ENCODE measurements at places on chromosomes 1 and 21.
A peak's percentile ranks its signal among the peaks of the same experiment; 100 is the strongest.

GRCh38 chr1:83967336-83967735, 31.6 kb downstream of the TTLL7 start:
- no peak for DNase-seq

DNA sequence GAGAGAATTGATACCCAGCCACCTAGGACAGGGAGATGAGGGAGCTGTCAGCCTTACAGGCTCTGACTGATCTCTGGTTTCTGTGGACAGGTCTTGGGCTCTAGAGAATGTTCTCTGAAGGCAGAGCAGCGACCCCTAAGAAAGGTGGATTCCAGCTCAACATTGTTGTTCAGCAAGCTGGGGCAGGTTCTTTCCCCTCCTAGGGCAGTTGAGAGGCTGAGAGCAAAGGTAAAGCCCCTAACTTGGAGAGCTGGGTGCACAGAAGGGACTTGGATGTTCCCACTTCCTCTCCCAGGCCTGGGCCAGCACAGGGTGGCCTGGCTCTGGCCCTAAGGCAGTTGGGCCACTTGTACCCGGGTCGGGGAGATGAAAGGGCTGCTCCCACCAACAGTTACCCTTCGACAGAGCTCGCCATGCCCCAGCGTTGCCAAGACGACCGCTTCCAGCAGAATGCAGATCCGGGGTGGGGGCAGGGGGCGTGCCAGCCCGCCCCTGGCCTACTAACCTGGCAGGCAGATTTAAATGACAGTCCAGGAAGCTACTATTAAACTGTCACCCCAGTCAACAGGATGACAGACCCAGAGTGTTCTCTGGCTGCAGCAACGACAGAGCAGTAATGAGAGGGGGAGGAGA, 31.6 kb downstream of the LRP8 start:
- no peak for DNase-seq

- DNase-seq, result peak; percentile 96
Observed at GRCh38 chr1:155909894-155910293, 1.3 kb downstream of the RIT1 start.

GRCh38 chr21:30081506-30081905, 85.1 kb downstream of the CLDN17 start:
- no peak for DNase-seq

GRCh38 chr1:46520063-46520911, 30.7 kb downstream of the DMBX1 start:
- no peak for DNase-seq

- DNase-seq, result no peak
Observed at GRCh38 chr1:25704267-25704691, 87.7 kb downstream of the MAN1C1 start.

DNA sequence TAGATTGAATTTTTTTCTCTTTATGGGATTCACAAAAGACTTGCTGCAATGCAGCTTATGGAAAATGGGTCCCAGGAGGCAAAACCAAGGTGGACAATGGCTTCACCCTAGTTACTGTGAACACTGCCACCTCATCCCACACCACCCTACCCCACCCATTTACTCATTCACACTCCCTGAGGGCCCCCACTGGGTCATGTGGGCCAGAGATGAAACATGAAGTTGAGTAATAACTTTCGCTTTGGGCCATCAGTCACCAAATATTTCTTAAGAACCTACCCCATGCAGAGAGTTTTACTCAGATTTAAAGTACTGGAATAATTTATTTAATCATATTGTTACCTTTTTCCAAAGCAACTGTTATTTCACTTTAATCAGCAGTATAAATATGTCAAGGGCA, 191.8 kb downstream of the TPR start:
- DNase-seq, result peak; percentile 69

DNA sequence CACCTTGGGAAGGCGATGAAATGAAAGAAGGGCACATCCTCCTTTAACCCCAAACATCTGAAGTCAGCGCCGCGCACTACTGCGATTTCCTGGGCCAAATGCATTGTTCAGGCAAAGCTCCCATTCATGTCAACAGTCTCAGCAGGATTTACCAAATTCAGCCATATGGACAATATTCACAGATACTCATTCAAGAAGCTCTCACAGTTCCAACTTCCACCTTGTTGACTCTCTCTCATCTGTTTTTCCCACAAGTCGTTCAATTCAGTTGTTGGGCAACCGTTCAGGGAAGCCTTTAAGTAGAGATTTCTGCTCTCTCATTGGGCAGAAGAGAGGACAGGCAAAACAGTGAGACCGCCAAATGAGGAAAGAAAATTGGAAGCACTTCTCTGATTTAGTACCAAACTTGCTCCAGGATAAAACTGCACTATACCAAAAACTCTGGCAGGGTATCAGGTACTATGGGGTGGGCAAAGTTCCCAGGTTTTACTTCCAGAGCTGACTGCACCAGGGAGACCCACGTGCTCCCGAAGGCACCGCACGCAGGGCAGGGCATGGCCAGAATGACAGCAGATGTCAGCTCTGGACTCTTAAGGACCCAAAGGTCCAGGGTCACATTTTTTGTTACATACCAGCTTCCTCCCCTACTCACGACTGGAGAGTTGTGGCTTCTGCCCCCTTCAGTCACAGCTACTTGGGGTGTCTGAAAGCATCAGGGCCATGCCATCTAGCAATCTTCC, 668.8 kb downstream of the KIF26B start:
- no peak for DNase-seq

DNA sequence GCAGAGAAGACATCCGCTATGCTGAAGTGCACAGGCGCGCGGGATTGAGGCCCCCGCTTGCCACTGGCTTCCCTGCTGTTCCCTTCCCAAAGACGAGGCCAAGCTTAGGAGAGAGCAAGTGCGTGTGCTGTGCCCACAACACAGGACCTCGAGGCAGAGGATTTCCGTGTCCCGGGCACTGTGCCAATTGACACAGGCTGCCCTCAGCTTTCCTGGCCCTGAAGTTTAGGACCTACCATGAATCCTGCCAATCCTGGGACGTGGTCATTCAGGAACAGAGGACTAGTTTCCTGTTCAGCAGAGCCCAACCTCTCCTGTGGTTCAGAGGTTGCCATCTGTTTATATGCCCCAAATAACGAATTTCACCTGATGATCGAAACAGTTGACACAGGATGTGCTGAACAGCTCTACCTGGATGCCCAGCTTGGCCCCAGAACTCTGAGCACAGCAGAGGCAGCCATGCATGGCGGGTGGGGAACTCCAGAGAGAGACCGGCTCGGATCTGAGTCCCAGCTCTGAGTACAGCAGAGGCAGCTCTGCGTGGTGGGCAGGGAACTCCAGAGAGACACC, 22.0 kb downstream of the SLC37A1 start:
- no peak for DNase-seq

GRCh38 chr1:113226148-113226547, 153.2 kb downstream of the LRIG2 start:
- no peak for DNase-seq

- peak; percentile 92 for DNase-seq
Observed at GRCh38 chr1:153945131-153945794, 1.3 kb downstream of the DENND4B start.

- no peak for DNase-seq
Observed at GRCh38 chr1:111833334-111833733, 77.6 kb downstream of the DDX20 start.

GRCh38 chr1:178092878-178093493, 918 bp upstream of the RASAL2 start:
- DNase-seq, result no peak

GRCh38 chr21:33019885-33020557, 5.7 kb upstream of the OLIG2 start:
- no peak for DNase-seq

- DNase-seq, result no peak
Observed at GRCh38 chr1:159005676-159006075, 4.0 kb upstream of the IFI16 start.

- no peak for DNase-seq
Observed at GRCh38 chr1:220007438-220007837, 38.9 kb downstream of the EPRS1 start.

GRCh38 chr1:112618114-112618720, 724 bp downstream of the ST7L start:
- DNase-seq, result peak; percentile 58

GRCh38 chr1:159960721-159961381, 6.8 kb upstream of the SLAMF9 start:
- DNase-seq, result no peak

DNA sequence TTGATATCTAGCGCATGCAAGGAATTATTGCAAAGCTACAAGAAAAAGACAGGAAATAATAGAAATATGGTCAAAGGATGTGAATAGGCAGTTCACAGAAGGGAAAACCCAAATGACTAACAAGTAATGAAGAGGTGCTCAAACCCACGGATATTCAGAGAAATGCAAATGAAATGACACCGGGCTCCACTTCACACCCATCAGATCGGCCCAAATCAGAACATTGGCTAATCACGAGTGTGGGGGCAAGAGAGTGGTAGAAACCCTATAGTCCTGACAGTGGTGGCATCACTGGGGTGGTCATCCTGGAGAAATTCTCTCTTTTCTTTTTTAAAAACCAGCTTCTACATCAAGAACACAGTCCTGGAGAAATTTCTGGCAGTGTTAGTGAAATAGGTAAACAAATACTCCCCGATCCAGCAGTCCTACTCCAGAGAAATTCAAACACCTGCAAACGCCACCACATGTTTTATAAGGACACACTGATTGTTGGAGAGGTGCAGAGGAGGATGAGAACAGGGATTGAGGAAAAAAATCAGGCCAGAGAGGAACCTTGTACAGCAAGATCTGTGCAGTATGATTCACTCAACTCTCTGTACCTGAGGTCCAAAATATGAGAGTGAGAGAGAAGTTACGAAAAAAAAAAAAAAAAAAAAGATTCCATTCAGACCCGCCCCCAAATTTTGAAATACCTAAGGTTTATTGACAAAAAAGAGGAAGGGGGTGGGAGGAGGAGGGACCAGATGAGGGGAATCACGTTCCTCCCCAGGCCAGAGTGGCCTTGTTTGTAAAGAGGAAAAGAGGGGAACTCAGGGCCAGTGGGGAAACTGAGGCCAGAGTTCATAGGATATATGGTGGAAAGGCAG, 9.2 kb upstream of the TNFRSF1B start:
- peak; percentile 89 for DNase-seq

- no peak for DNase-seq
Observed at GRCh38 chr1:93723733-93724270, 42.2 kb upstream of the BCAR3 start.

- no peak for DNase-seq
Observed at GRCh38 chr21:15659753-15660422, 69.9 kb upstream of the USP25 start.

DNA sequence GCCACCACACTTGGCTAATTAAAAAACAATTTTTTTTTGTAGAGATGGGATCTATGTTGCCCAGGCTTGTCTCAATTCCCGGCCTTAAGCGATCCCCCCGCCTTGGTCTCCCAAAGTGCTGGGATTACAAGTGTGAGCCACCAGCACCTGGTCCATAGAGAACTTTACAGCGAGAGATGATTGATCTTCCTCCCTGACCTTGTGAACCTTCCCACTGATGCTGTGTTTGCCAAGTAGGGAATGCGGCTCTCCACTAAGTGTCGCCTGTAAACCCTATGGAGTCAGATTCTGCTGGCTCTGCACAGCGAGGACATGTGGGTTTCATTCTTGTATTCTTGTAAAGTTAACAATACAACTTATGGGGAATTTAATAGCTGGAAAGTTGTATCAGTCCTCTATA, 81.3 kb upstream of the LYST start:
- DNase-seq, result no peak

- DNase-seq, result no peak
Observed at GRCh38 chr1:153312570-153313186, at the start of gene PGLYRP3. TSS of gene PGLYRP3 (minus strand) at chr1:153312952. CDS start at chr1:153310665, 2,287 bp downstream.

GRCh38 chr21:35225573-35225972, 176.5 kb upstream of the RUNX1 start:
- DNase-seq, result no peak

DNA sequence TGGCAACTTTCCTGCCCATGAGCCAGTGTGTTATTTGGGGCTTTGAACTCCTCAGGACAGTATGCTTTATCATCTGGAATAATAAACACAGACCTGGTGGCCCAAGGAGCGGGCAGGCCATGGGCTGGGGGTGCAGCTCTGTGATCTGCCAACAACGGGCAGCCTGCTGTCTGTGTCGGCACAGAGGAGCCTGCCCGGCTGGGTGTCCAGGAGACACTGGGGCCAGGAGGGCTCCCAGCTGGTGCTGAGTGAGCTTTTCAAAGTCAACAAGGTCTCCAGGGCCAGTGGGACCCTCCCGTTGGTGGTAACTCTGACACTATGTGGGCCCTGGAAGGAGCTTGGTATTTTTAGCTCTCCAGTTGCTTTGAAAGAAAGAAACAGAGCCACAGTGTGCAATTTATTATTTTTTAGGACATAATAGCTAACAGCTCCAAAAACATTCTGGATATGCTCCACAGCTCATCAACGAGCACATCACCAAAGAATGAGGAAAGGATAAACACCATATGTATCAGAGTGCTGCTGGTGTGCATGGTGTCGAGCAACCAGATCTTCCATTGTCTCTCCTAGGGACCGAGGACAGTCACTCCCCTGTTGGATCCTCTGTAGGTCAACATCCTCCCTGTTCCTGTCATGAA, 488.7 kb upstream of the USP24 start:
- DNase-seq, result no peak

- DNase-seq, result peak; percentile 43
Observed at GRCh38 chr21:31781737-31782136, 49.8 kb upstream of the SCAF4 start.

GRCh38 chr1:43329995-43330751, 7.4 kb upstream of the MPL start:
- peak; percentile 52 for DNase-seq

- peak; percentile 73 for DNase-seq
Observed at GRCh38 chr1:13749543-13750341, 49.8 kb downstream of the PRDM2 start.

- peak; percentile 42 for DNase-seq
Observed at GRCh38 chr1:205983925-205984725, 19.1 kb downstream of the RAB7B start.

- DNase-seq, result no peak
Observed at GRCh38 chr1:199512037-199512710, 515.3 kb upstream of the NR5A2 start.

DNA sequence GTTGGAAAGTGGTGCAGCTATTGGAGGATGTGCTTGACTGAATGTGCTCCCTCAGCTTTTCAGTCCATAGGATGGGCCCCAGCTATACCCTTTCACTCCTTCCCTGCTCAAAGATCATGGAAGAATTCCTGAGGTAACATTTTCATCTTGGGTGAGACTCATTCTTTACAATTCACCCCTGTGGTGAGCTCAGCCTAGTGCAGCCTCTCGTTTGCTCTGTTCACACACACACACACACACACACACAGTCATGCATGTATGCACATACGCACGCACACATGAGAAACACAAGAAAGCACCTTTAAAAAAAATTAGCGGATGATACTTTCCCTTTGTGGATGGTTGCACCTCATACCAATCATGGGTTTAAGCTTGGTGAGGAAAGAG, 25.8 kb downstream of the CCN1 start:
- DNase-seq, result no peak

GRCh38 chr1:3348196-3348865, 106.1 kb upstream of the ARHGEF16 start:
- no peak for DNase-seq

- no peak for DNase-seq
Observed at GRCh38 chr1:72777918-72778317, 495.6 kb upstream of the NEGR1 start.

- no peak for DNase-seq
Observed at GRCh38 chr1:31776516-31776915, 12.4 kb upstream of the ADGRB2 start.

GRCh38 chr1:31020007-31020790, 45.3 kb downstream of the PUM1 start:
- DNase-seq, result no peak
